ENCODE measurements at places on chromosomes 16 and 17.

- DNase-seq: no peak
Measured at GRCh38 chr17:57099165-57099564, 14.1 kb downstream of the AKAP1 start.

- no peak for DNase-seq
Measured at GRCh38 chr16:27025581-27025980, 41.1 kb upstream of the C16orf82 start.

DNA sequence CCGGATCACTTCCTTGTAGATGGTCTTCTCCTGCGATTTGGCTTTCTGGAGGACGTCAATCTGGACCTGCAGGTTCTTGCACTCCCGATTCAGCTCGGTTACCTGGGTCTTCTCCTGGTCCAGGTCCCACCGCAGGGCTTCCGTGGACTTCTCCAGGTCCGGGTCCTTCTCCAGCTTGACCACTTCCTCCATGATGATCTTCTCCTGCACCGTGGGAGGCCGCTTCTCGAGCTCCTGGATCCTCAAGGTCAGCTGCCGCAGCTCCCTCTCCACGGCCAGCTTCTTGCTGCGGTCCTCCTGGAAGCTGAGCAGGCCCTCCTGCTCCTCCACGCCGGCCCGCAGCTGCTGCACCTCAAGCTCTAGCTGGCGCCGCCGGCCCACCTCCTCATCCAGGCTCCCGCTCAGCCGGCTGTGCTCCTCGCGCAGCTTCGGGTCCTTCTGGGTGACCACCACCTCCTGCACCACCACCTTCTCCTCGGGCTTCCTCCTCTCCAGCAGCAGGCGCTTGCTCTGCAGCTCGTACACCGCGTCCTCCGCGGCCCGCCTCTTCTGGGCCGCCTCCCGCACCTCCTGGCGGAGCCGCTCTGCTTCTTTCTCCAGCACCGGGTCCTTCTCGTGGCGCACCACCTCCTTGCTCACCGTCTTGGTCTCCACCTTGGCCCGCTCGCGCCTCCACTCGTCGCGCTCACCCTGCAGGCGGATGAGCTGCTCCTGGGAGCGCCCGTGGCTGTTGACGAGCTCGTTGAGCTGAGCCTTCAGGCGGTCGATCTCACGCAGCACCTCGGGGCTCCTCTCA, 8.2 kb downstream of the CDK3 start:
- DNase-seq: no peak

- peak; percentile 10 for DNase-seq
Measured at GRCh38 chr16:67399218-67399733, 6.0 kb upstream of the TPPP3 start.

- DNase-seq: no peak
Measured at GRCh38 chr16:23500862-23501225, 9.4 kb downstream of the GGA2 start.

- no peak for DNase-seq
Measured at GRCh38 chr17:28327709-28328108, 7.6 kb downstream of the IFT20 start.

DNA sequence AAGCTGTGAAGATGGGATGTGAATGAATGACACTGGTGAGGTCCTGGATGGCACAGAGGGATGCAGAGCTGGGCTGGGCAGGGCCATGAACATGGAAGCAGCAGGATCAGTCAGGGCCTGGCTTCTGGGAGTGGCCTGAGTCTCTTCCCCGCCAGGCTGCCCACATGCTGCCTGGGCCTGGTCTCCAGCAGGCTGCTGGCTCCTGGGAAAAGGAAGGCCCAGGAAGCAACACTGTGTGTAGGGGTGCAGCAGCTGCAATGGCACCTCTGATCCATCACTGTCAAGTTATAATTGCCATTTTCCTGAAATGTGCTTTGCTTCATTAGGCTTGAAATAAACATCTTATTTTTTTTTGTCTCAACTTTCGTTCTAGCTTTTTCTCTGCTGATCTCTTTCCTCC, 260.2 kb upstream of the N4BP1 start:
- DNase-seq: no peak

- no peak for DNase-seq
Measured at GRCh38 chr17:79804856-79805696, 8.2 kb upstream of the CBX8 start.

DNA sequence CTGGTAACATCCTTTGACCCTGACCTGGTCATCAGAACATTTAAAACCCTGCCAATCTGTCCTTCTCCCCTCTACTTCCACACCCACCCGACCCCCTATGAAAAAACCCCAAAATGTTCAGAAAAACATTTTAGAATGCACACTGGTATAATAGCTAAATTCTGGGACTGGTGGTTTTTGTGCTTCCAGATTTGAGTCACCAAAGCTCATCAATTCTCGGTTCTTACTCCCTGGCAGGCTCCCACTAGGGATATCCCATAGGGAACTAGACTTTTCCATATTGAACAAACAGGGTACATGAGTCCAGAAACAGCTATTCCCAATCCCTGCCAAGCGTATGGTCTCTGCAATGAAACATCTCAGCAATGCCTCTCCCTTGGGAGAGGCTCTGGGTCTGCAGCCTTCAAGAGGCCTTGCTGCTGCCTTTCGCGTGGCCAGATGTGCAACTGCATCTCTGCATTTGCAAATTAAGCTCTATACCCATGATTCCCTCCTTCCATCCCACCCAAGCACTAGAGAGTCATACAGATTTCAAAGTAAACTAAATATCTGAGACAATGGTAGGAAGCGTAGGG, 67.7 kb downstream of the SMG6 start:
- no peak for DNase-seq

GRCh38 chr17:62093188-62094155, 28.4 kb upstream of the MED13 start:
- DNase-seq: no peak

- no peak for DNase-seq
Measured at GRCh38 chr17:17738901-17739300, 57.6 kb downstream of the RAI1 start.

GRCh38 chr17:76076765-76077583, 2.0 kb upstream of the ZACN start:
- DNase-seq: no peak

GRCh38 chr16:30131869-30132475, 9.0 kb upstream of the MAPK3 start:
- DNase-seq: no peak

GRCh38 chr17:31869031-31869430, 10.0 kb upstream of the COPRS start:
- no peak for DNase-seq

- no peak for DNase-seq
Measured at GRCh38 chr17:39729280-39729851, 966 bp downstream of the MIEN1 start.

DNA sequence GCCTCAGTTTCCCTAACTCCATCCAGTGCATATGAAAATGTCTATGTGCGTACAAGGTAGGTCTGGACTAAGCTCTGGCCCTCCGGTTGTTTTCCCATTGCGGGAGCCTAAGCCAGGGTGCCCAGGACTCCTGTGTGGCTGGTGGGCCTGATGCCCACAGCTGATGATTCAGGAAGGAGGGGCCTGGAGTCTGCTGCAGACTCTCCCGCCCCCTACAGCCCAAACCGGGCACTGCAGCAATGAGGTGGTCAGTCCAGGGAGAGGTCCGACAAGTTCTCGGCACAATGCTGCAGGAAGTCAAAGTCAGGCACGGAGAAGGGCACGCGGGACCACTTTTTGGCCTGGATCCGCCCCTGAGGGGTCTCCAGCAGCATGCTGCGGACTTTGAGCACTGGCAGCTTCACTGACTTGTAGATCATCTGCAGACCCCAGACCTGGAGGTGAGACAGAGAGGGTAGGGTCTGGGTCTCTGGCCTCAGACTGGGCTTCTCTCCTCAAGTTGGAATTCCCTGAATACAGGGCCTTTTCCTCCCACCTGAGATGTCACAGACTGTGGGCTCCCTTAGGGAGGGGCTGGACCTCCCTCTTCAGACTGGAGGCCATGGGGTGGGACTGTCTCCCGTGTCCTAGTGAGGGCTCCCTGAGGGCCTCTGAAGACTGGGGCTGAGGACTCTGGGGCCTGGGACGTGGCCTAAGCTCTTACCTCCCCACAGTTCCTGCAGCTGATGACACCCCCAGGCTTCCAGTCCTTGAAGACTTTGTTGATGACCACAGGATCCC, 3.4 kb upstream of the ZNF385C start:
- DNase-seq: peak; percentile 57

DNA sequence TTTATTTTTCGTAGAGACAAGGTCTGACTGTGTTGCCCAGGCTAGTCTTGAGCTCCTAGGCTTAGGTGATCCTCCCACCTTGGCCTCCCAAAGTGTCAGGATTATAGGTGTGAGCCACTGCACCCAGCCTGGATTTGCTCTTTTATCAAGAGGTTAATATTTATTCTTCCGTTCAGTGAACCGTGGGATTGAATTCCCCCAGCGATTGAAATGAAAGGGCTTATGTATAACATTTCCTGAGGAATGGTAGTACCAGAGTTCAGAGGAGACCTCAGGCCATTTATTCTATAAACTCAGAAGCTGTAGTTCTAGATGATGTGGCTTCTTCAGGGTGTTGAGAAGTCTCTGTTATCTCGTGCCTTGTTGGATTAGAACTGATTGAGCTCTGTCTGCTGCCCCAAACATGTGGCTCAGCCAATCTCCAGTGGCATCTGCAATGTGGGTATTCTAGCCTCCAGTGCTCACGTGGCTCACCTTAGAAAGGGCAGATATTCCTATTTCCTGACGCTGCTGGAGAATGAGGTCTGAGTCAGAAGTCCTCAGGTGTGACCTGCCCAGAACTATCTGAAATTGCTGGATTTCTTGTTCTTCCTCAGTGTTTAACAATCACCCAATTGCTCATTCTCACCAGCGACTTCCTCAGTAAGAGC, 22.5 kb downstream of the HMOX2 start:
- no peak for DNase-seq

- no peak for DNase-seq
Measured at GRCh38 chr17:4672751-4673150, 31.2 kb downstream of the PELP1 start.

- no peak for DNase-seq
Measured at GRCh38 chr17:2030779-2031163, 818 bp downstream of the DPH1 start.

- no peak for DNase-seq
Measured at GRCh38 chr16:31071861-31072260, 2.2 kb downstream of the ZNF668 start.

GRCh38 chr16:82755570-82756282, 129.0 kb downstream of the CDH13 start:
- no peak for DNase-seq

DNA sequence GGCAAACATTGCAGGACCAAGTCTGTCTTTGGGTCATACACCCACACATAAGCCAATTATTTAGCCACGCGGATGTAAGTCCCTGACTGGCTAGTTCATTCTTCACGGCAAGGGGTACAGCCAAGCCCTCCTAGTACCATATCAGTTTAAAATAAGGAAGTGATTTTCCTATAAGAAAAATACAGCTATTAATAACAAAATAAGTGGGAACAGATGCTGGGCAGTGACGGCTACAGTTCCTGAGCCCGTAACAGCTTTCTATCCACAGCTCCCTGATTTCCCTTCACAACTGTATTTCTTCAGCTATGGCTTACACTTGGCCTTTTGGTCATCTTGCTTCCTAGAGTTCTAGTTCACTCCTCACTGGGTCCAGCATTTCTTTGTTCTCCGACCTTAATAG, 542.4 kb upstream of the C16orf82 start:
- no peak for DNase-seq

GRCh38 chr17:30309591-30309990, 17.8 kb upstream of the BLMH start:
- DNase-seq: no peak

DNA sequence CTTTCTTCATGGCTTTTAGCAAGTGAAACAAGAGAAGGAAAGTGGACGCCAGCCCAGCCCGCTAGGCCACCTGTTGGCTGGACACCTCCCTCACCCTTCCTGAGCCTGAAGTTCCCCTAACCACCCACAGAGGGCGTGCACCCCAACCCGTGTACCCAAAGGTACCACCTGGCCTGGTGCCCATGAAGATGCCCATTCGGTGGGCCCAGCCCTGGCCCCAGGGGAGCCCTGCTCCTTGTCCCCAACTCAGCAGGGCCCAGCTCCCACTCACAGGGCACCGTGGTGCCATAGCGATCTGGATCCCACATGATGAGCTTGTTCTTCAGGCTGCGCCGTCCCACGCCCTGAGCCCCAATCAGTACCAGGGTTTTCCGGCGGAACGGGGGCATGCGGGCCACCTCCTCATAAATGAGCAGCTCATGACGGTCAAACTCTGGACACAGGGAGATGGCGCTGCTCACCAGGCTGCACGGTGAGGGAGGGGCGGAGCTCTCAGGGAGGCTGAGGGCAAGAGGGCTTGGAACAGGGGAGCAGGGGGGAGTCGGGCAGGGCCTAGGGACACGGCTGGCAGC, 26.8 kb downstream of the MPP2 start:
- DNase-seq: no peak

DNA sequence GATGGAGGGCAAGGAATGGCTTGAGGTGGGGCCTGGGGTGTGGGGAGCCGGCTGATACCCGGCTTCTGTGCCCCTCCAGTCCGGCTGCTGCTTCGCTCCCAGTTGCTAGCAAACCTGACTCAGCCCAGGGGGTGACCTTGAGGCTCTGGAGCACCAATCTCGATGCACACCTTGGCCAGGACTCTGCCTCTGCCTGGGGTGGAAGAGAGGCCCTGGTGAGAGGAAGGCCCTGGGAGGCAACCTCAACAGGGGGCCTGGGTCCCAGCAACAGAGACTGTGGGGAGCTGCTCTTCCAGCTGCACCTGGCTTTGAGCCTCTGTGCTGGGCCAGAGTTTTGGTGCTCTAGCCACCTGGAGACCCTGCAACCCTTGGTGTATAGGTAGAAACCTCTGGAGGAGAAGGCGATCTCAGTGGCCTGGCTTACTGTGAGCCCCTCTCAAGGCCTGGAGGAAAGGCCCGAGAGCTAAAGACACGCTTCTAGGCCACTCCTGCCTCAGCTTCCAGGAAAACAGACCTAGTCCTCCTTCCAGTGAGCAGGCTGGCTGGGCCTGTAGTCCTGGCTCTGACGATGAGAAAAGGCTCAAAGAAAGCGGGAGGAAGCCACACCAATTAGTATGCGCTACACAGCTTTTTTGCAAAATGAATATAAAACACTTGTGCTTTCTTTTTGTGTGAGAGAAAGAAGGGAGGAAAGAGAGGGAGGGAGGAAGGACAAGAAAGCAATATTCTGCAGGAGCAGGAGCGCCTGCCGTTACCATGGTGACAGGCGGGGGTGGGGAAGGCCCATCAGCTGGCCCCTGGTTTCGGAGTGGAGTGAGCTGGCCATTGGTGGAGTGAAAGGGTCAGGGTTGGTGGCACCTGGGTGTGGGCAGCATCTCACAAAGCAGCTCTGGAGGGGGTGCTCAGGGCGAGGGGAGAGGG, 51.0 kb downstream of the VAC14 start:
- DNase-seq: no peak

GRCh38 chr17:37796076-37796475, 51.2 kb upstream of the HNF1B start:
- no peak for DNase-seq

GRCh38 chr16:8869212-8869987, 594 bp upstream of the CARHSP1 start:
- DNase-seq: no peak

GRCh38 chr16:73610160-73610559, 562.2 kb upstream of the ZFHX3 start:
- no peak for DNase-seq

DNA sequence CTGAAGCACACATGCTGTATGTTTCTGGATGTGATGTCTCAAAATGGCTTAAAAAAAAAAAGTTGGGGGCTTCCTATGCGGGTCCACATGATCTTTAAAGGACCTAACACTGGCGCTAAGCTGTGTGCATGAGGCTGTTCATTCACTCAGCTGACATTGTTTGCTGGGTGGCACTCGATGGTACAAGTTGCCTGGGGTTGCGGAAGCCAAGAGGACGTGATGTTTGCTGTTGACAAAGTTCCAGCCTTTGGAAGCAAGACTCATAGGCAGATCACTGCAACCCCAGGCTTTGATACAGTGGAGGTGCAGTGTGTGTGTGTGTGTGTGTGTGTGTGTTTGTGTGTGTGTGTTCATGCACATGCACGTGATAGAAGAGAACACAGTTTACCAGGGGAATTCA, 29.5 kb upstream of the DNAI2 start:
- no peak for DNase-seq

Measured in stimulated activated CD8-positive, alpha-beta memory T cell treated with anti-CD3 and anti-CD28 coated beads, Interleukin-7, amount 100 ng/mL, for 48 hours (primary cell).